Effector memory CD4-positive, alpha-beta T cell (primary cell): ENCODE measurements at places on chromosomes 16 and 17.

- H3K4me1 ChIP-seq: no peaks in the 10 kb centered on the region
- no peak overlapping the region for H3K27ac ChIP-seq
- no peak for DNase-seq
- no peaks in the 10 kb centered on the region for H3K27me3 ChIP-seq
- no peak overlapping the region for H3K4me3 ChIP-seq
These were observed 282.5 kb upstream of the FOXF1 start for GRCh38 chr16:86227801-86228200.

- H3K4me3 ChIP-seq: no peak overlapping the region
- DNase-seq: no peak
- H3K27me3 ChIP-seq: no peaks in the 10 kb centered on the region
- peaks cover 18% of the 10 kb centered on the region for H3K4me1 ChIP-seq
- no peak overlapping the region for H3K27ac ChIP-seq
- H3K36me3 ChIP-seq: peaks cover 21% of the 10 kb centered on the region
These were observed 42.4 kb upstream of the SLC25A19 start for GRCh38 chr17:75331671-75332070.

DNA sequence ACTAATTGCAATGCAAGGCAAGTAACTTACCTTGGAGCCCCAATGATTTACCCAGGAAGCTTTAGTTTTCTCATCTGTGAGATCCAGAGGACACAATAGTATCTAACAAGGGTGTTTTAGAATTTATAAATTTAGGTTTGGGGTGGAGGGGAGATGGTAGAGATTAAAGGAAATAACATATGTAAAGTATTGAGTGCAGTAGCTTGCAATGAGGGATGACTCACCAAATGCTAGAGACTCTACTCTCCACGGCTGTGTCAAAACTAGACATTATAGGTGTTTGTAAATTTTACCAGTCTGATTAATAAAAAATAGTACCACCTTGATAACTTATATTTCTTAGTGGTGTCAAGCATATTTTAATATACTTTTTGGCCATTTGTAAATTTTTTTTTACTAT is 3.7 kb upstream of the ABCA9 start:
- H3K4me1 ChIP-seq: no peaks in the 10 kb centered on the region
- H3K27me3 ChIP-seq: no peaks in the 10 kb centered on the region
- DNase-seq: no peak
- H3K27ac ChIP-seq: no peak overlapping the region
- H3K4me3 ChIP-seq: no peak overlapping the region

- no peak overlapping the region for H3K27ac ChIP-seq
- peaks cover 8% of the 10 kb centered on the region for H3K27me3 ChIP-seq
- H3K4me1 ChIP-seq: no peaks in the 10 kb centered on the region
- no peak for DNase-seq
- H3K4me3 ChIP-seq: no peak overlapping the region
- H3K36me3 ChIP-seq: no peaks in the 10 kb centered on the region
These were observed 3.7 kb downstream of the CBLN1 start for GRCh38 chr16:49277766-49278566.

DNA sequence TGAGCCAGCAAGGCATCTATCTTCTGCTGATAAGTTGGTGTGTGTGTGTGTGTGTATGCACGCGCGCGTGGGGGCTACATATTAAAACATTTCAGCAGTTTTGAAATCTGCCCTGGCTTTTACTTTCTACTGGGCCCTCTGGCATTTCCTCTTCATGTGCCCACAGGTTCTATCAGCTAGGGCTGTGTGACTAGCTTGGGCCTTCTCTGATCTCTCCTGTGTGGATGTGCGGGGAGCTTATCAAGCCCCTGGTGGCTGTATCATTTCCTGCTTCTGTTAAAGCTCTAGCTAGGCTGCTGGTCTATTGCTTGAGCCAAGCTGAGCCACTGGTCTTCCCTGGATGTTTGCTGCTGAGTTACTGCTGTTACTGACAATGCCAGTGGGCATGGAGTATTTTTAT is 132.5 kb downstream of the AATF start:
- H3K4me3 ChIP-seq: no peak overlapping the region
- no peaks in the 10 kb centered on the region for H3K36me3 ChIP-seq
- H3K4me1 ChIP-seq: no peaks in the 10 kb centered on the region

DNA sequence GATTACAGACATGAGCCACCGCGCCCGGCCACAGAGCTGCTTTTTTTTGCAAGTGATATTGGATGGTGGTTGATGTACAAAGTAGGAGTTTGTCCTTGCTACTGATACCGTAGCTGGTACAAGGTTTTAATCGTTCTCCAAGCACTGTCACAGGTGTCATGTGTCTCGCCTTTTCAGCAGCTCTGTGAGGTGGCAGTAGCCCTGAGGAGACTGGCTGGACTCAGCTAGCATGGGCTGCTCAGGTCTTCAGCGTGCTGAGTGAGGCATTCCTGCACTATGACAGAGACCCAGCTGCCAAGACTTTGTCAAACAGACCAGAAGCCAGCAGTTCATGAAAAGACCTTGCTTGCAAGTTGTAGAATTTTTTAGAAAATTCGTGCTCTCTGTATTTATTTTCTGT is 7.2 kb downstream of the WWOX start:
- H3K36me3 ChIP-seq: no peaks in the 10 kb centered on the region
- H3K27me3 ChIP-seq: no peaks in the 10 kb centered on the region
- no peak overlapping the region for H3K4me3 ChIP-seq
- H3K27ac ChIP-seq: no peak overlapping the region
- no peak for DNase-seq

GRCh38 chr16:88764913-88765349 is 20.1 kb downstream of the PIEZO1 start:
- peaks cover 11% of the 10 kb centered on the region for H3K36me3 ChIP-seq
- peaks cover 57% of the 10 kb centered on the region for H3K4me1 ChIP-seq
- H3K4me3 ChIP-seq: no peak overlapping the region
- DNase-seq: no peak
- H3K27me3 ChIP-seq: no peaks in the 10 kb centered on the region
- no peak overlapping the region for H3K27ac ChIP-seq

- H3K27ac ChIP-seq: peak overlapping the region; percentile 19
- no peak overlapping the region for H3K4me3 ChIP-seq
- peaks cover 35% of the 10 kb centered on the region for H3K4me1 ChIP-seq
- DNase-seq: no peak
- no peaks in the 10 kb centered on the region for H3K27me3 ChIP-seq
- peaks cover 8% of the 10 kb centered on the region for H3K36me3 ChIP-seq
These were observed 9.4 kb downstream of the MAP3K14 start for GRCh38 chr17:45307290-45308015.

GRCh38 chr17:35717475-35717874 is 14.0 kb upstream of the RASL10B start:
- H3K4me1 ChIP-seq: peaks cover 7% of the 10 kb centered on the region
- H3K27me3 ChIP-seq: no peaks in the 10 kb centered on the region
- peaks cover 47% of the 10 kb centered on the region for H3K36me3 ChIP-seq
- no peak overlapping the region for H3K4me3 ChIP-seq
- DNase-seq: no peak

DNA sequence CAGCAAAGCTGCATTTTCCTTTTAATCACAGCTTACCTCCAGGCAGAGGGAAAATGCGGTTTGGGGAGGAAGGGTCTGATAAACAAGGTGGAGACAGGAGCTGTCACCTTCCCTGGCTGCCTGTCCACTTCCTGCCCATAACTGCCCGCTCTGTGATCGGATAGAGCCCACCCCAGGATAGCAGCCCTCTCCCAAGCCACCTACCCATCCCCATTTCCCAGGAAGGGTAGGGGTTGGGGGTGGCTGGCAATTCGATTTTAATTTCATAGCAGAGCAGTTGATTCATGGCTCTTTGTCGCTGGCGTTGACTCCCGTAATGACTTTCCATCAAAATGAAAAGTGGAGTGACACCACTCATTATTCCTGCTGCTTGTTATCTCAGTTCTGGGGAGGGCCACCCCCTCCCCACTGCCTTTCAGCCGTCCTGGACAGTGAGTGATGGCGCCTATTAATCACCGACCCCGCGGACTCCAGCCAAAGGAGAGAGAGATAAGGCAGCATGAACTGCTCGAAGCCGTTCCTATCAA is 11.2 kb downstream of the CDK5RAP3 start:
- H3K4me3 ChIP-seq: no peak overlapping the region
- no peak overlapping the region for H3K27ac ChIP-seq
- no peaks in the 10 kb centered on the region for H3K27me3 ChIP-seq
- no peak for DNase-seq

DNA sequence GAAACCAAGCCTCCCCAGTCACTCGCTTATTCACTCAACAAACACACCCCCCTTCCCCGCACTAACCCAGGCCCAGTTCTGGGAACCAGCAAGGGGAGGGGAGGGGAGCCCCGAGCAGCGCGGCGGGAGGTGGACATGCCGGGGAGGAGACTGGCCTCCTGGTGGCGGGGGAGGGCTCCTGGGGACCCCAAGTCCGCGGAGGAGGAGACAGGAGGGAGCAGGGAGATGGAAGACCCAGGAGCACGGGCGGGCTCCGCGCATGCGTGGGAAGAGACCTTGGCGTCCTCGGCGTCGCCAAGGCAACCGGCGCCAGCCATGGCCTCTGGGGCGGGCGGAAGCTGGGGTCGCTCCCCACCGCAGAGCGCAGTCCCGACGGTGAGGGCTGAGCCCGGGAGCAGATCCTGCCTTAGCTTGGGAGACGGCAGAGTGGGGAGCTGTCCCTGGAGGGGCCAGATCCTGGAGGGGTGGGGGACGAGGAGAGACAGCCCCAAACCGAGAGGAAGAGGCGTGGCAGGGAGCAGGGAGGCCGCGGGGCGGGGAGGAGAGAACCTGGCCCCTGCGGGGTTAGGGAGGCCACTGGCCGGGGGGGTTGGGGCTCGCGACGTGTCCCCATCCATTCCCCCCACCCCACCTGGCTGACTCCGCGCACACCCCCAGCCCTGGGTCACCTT is at the start of gene PRR29:
PRR29 (plus strand) TSS at position 302 of the 671 bp plus-strand sequence; CDS start at position 316, 14 bp downstream.
- H3K36me3 ChIP-seq: peaks cover 17% of the 10 kb centered on the region
- peaks cover 31% of the 10 kb centered on the region for H3K4me1 ChIP-seq
- peak; percentile 74 for DNase-seq
- H3K27ac ChIP-seq: peak within 1 kb of the TSS; percentile 67
- H3K4me3 ChIP-seq: peak within 1 kb of the TSS; percentile 83
- H3K27me3 ChIP-seq: no peaks in the 10 kb centered on the region

GRCh38 chr17:31004160-31004559 is 33.3 kb downstream of the RNF135 start:
- no peak overlapping the region for H3K4me3 ChIP-seq
- no peaks in the 10 kb centered on the region for H3K36me3 ChIP-seq
- H3K4me1 ChIP-seq: peaks cover 3% of the 10 kb centered on the region
- DNase-seq: no peak
- H3K27me3 ChIP-seq: no peaks in the 10 kb centered on the region

- H3K4me3 ChIP-seq: no peak overlapping the region
- no peaks in the 10 kb centered on the region for H3K27me3 ChIP-seq
- no peak for DNase-seq
These were observed 61.0 kb downstream of the PRMT7 start for GRCh38 chr16:68371706-68372380.

GRCh38 chr17:77824780-77825280 is 133.7 kb upstream of the TNRC6C start:
- no peak overlapping the region for H3K4me3 ChIP-seq
- H3K27ac ChIP-seq: no peak overlapping the region
- no peaks in the 10 kb centered on the region for H3K27me3 ChIP-seq
- H3K4me1 ChIP-seq: peaks cover 3% of the 10 kb centered on the region

DNA sequence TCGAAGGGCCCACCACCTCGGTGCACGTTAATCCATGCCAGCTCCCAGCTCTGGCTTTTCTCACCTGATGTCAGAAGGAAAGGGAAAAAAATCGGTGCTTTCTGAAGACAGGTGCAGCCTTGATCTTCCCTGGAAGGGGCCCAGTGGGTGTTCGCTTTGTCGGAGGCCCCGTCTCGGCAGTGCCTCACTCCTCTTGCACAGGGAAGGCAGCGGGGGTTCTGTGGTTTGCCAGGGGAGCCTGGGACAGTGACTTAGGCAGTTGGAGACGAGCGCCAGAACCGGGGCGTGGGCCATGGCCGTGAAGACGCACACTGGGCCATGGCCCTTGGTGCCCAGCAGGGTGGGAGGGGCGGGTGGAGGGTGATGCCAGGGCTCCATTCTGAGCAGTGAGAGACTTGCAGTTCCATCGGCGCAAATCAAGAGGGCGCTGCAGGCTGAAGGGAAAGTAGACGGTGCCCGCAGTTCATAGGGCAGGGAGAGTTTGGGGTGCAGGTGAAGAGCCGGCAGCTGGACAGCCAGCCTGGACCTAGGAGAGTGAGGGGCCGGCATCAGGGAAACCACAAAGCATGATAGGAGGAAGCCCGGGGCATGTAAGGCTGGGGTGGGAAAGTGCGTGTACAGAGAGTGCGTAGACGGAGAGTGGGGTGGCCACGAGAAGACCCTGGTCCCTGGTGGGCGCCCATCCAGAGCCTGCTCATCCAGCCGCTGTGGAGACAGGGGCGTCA is 101.3 kb upstream of the CHMP6 start:
- no peak for DNase-seq
- H3K27me3 ChIP-seq: no peaks in the 10 kb centered on the region
- peaks cover 45% of the 10 kb centered on the region for H3K4me1 ChIP-seq

DNA sequence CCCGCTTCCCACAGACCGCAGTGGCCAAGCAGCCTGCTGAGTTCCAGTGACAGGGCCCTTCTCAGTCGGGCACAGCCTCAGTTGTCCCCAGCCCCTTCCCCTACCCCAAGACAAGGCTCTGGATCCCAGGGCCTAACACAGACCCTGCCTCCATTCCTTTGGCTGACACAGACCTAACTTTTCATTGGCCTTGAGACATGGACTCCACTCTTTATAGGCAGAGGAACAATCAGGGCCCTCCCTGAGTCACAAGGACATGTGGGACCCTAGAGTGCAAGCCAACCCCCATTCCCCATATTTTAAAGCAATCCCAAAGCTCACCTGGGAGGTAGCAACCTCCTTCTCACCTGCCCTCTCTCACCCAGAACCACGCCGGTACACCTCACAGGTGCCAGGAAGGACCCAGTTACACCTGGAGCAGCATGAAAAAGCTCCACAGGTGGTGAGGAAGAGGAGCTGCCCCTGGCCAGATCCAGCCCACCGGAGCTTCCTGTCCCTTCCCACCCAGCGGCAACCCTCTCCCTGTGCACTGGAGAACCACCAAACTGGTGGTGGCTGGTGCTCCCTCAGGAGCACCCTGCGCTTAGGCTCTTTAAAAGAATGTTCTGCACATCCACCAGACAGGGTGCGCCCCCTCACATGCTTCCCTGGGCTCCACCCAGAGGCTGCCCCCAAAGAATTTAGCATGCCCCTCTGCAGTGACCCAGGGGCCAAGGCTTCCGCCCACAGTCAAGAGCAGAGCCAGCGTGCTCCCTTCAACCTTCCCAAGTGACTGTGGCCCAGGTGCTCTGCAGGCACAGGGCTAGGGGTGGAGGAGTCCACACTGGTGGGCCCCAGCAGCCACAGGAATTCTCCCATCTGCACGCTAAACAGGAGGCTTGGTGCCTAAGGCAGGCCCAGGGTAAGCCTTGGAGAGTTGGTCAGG is 3.4 kb downstream of the MNT start:
- H3K4me3 ChIP-seq: no peak overlapping the region
- peaks cover 3% of the 10 kb centered on the region for H3K36me3 ChIP-seq
- peak overlapping the region; percentile 49 for H3K27ac ChIP-seq
- no peaks in the 10 kb centered on the region for H3K27me3 ChIP-seq

GRCh38 chr17:6710317-6710716 is 2.9 kb downstream of the SLC13A5 start:
- H3K27ac ChIP-seq: no peak overlapping the region
- H3K4me3 ChIP-seq: no peak overlapping the region
- no peaks in the 10 kb centered on the region for H3K36me3 ChIP-seq
- H3K27me3 ChIP-seq: no peaks in the 10 kb centered on the region
- DNase-seq: no peak

GRCh38 chr17:9982159-9982558 is 77.1 kb upstream of the RCVRN start:
- no peaks in the 10 kb centered on the region for H3K27me3 ChIP-seq
- H3K36me3 ChIP-seq: no peaks in the 10 kb centered on the region
- DNase-seq: no peak
- no peak overlapping the region for H3K27ac ChIP-seq
- no peak overlapping the region for H3K4me3 ChIP-seq
